Renal cortical epithelial cell (primary cell): ENCODE measurements at places on chromosomes 4 and X. TPM values are rescaled to one million over a fixed set of nuclear protein-coding genes. Genes with fewer than 3 reads are reported as not detected.

DNA sequence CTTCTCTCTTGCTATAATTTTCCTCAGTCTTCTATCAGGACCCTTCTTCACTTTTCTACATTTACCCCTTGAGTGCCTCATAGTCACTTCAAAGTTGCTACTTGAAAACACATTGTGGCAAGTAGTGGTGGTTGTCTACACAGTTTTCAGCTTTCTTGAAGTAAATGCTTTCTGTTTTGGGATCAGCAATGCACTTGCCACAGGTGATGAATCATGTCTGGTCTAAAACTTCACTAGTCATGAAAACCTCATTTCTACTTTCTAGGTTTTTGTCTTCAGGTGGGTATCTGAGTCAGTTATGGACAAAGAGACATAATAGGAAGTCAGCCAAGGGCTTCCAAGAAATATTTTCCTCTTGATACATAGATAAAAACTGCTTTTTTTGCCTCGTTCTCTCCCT, 359.2 kb downstream of the CCSER1 start:
- peak; percentile 36 for DNase-seq

GRCh38 chr4:79987401-79987800, 85.6 kb downstream of the ANTXR2 start:
- DNase-seq = no peak

- peak; percentile 65 for DNase-seq
Observed at GRCh38 chr4:48141048-48141447, 7.0 kb upstream of the TXK start.

- DNase-seq = no peak
Observed at GRCh38 chrX:149848855-149849254, 32.1 kb upstream of the MAGEA8 start.

GRCh38 chrX:142060191-142060590, 144.9 kb downstream of the MAGEC2 start:
- no peak for DNase-seq

DNA sequence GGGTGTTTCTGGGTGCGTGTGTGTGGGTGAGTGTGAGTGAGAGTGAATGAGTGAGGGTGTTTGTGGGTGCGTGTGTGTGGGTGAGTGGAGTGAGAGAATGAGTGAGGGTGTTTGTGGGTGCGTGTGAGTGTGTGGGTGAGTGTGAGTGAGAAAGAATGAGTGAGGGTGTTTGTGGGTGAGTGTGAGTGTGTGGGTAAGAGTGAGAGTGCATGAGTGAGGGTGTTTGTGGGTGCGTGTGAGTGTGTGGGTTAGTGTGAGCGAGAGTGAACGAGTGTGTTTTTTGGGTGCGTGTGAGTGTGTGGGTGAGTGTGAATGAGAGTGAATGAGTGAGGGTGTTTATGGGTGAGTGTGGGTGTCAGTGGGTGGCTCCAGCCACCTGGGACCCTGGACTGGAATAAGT, 1676.1 kb upstream of the TENM3 start:
- DNase-seq = no peak

- DNase-seq = peak; percentile 71
Observed at GRCh38 chr4:74228691-74229640, 71.0 kb downstream of the MTHFD2L start.

DNA sequence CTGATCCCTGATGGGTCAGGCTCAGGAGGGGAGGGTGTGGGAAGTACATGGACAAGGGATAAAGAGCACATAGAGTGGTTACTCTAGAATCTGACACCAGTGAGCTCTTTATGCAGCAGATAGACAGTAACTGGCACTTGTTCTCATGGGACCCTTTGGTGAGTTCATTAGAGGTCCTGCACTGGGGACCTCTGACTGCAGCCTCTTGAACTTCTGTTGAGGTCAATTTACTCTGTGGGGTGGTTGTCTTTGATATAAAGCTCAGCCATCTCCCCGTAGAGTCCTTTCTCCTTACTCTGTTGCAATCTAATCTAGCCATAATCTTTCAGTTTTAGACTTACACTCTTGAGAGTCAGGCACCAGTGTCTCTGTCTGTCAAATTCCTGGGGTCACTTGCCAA, 222.4 kb downstream of the GPAT3 start:
- DNase-seq = no peak

DNA sequence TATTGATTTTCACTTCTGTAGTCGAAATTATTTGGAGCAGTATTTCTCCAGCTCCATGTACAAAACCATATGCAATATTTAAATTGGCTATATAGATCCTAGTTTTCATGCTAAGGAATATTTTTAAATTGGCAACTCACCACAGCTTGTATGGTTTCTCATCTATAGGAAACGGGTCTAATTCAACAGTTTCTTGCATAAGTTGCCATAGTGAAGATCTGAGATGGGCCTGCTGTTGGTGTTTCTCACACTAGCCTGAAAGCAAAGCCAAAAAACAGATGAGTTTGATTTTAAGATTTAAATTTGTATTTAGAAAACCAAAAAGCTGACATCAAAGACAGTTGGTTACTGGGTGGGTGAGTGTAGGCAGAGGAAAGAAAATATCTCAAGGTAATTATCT, 5.5 kb downstream of the MAPK10 start:
- no peak for DNase-seq

DNA sequence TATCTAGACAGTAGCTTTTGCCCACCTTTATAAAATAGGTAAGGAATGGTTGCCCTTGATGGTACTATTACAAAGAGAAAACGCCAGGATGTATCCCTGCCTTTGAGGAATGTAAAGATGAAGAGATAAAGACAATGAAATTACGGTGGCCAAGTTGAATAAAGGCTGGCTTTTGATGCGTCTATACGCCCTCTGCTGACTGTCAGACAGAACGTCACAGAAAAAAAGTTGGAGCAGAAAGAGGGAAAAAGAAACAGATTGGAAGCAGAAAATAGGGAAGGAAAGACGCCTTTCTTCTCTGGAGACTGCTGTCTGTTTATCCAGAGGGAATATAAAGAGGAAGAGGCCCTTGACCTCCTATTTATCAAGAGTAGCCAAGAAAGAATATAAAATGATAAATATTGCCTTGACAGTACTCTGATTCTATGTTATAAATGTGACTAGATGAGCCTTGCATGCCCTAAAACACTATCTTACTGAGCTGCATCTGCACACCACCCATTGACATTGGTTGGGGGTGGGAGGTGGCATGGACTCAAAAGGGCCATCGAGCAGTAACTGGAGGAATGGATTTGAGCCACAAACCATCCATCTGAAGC, 30.6 kb downstream of the PCDH19 start:
- DNase-seq = no peak

DNA sequence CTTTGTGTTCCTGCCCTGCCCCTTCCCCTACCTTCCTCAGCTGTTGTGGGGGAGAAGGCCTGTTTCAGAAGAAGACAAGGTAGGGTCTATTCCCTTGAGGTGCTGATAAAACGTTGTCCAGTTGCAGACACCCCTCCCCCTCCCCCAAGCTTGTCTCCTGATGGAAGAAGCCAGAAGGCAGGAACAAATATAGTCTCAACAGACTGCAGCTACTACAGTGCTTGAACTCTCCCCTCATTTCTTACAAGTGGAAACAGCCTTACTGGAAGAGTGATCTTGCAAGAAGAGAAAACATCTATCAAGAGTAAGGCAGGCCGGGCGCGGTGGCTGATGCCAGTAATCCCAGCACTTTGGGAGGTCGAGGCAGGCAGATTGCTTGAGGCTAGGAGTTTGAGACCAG, 11.0 kb upstream of the MAP7D3 start:
- no peak for DNase-seq

DNA sequence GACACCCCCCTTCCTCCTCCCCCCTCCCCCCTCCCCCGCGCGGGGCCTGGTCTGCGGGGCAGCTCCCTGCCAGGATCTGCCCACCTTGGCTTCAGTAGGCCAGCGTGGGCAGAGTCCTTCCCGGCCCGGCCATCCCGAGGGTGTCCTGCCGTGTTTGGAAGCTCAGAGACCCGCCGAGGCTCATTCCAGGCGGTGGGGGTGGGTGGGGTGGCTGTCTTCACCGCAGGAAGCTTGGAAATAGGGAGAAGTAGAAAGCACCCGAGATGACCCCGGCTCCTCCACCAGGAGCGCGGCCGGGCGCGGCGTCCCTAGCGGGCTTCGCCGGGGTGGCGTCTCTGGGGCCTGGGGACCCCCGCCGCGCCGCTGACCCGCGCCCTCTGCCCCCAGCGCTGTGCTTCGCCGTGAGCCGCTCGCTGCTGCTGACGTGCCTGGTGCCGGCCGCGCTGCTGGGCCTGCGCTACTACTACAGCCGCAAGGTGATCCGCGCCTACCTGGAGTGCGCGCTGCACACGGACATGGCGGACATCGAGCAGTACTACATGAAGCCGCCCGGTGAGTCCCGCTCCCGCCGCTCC, 1.6 kb downstream of the NAT8L start:
- no peak for DNase-seq

- no peak for DNase-seq
Observed at GRCh38 chr4:153242839-153243324, 38.6 kb downstream of the TRIM2 start.

DNA sequence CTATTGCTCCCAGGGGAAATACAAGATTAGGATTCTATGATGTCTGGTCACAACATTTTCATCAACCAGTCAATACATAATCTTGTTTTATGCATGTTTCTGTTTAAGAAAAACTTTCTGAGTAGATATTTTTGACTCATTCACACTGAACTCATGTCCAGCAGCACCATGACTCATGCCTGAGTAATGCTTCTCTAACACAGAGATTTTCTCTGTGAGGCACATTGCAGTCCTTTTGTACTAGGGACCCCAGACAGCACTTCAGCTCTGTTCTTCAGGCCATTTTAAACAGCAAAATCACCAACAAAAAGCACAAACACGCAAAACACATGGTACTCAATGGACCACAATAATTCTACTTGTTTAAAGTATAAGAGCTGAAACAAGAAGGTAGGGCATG, 83.6 kb downstream of the MXRA5 start:
- DNase-seq = peak; percentile 91

- DNase-seq = no peak
Observed at GRCh38 chr4:24794051-24794450, 1.3 kb upstream of the SOD3 start.

- DNase-seq = no peak
Observed at GRCh38 chr4:166282081-166282770, 409.2 kb downstream of the TLL1 start.

DNA sequence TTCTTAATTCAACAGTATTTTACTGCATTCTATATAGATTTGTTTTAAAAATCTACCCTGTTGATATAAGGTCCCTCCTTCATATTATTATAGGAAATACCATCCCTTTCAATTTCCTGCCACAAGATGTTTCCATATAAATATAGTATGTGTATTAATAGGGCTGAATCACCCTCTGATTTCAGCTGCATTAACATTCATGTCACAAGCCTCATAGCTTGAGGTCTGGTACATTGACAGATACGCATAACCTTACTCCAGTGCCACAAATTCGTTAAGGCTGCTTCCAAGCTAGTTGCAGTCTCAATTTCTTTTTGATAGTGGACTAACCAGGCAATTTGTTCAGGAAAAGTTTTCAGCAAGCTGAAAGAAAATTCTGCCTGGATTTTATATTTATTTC, 128.4 kb downstream of the KLHL34 start:
- DNase-seq = peak; percentile 0

- DNase-seq = no peak
Observed at GRCh38 chr4:61648264-61648663, 448.1 kb downstream of the ADGRL3 start.

DNA sequence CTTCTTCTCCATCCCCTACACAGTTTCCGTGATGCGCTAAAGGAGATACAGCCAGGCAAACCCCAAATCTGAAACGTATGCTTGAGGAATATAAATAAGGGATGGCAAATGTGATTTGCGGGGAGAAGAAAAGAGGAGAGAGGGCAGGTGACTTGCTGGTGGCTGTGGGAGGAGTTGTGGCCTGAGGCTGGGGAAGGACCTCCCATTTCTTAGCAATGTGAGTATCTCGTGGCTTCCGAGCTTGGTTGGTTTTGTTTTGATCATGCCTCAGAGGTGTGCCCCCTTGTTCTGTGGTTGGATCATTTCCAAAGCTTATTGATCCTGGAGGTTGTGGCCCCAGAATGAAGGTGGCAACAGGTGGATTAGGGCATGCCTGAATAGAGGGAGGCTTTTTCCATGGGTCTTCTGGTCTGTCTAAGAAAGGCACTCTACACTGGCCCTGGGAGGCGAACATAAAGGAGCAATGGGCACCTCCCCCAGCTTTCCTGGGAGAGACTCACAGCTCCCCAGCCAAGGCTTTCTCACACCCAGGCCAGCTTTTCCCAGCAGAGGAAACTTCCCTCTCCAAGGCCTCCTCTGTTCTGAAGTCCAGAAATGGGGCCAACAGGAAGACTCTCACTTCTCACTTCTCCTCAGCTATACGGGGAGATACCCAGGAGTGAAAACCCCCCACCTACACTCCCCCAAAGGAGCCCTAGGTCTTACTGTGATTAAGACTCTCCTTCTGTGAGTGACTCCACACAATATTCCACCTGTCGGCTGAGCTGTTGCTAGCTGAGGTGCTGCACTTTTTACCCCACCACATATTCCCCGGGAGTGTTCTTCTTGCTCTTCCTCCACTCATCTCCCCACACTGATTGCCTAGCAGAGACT, 40.0 kb downstream of the C4orf51 start:
- DNase-seq = peak; percentile 64

DNA sequence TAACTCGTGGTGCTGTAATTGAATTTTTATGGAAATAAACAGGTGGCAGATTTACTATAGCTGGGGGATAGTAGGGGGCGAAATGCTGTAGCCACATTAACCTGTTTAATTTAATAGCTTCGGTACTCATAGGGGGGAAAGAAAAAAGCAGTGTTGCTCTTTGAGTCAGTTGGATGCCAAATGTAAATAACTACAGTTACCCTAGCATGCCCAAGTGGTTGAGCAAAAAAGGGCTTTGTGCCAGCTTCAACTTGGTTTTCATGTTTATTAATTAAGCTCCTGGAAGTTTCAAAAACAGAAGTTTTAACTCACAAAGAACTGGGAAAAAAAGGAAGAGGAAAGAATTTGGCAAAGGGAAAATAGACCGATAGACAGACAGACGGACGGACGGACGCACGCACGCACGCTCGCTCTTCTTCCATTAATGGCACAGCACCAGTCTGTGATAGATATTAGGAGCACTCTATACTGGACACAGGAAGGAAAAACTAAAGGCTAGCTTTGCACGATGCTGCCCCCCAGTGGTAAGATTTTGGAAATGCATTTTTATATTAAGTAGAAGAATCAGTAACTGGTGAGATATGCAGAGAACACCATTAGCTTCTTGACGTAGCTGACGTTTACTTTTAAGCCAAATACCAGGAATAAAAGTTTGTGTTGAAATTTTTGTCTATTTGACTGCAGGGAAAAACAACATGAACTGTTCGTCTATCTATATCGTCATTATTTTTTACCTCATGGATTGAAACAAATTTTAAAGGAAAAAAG, 151.8 kb downstream of the SLC7A11 start:
- DNase-seq = peak; percentile 75

DNA sequence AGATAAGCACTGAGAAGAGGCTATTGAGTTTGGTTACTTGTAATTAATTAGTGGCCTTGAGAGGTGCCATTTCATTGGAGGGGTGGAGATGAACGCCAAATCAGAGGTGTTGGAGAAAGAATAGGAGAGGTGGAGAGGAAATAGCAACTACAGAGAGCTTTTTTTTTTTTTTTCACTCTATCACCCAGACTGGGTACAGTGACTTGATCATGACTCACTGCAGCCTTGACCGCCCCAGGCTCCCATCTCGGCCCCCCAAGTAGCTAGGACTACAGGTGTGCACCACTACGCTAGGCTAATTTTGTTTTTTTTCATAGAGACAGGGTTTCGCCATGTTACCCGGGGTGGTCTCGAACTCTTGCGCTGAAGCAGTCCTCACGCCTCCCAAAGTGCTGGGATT, 5.2 kb downstream of the NHS start:
- DNase-seq = peak; percentile 26

Gene FRG2
- total RNA-seq = not detected in 2 replicates

Gene ANK2
- total RNA-seq = 11.5 and 17.7 TPM in 2 replicates

Gene GAGE12F
- not detected in 2 replicates for total RNA-seq

Gene HTRA3
- total RNA-seq = 0.05 and 0.35 TPM in 2 replicates
